HAP-1 (cell line): ENCODE measurements at places on chromosomes 2 and 18.

DNA sequence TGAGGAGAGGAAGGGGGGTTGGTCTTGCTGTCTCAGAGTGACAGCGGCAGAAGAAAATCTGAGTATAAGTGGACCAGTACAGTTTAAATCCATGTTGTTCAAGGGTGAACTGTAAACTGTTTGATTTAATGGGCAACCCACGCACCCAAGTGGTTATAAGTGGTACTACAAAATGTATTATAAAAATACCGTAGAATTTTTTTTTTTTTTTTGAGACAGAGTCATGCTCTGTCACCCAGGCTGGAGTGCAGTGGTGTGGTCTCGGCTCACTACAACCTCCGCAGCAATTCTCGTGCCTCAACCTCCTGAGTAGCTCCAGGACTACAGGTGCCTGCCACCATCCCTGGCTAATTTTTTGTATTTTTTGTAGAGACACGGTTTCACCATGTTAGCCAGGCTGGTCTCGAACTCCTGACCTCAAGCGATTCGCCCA lies 2.1 kb upstream of the CHCHD5 start:
- peak; percentile 57 for DNase-seq

DNA sequence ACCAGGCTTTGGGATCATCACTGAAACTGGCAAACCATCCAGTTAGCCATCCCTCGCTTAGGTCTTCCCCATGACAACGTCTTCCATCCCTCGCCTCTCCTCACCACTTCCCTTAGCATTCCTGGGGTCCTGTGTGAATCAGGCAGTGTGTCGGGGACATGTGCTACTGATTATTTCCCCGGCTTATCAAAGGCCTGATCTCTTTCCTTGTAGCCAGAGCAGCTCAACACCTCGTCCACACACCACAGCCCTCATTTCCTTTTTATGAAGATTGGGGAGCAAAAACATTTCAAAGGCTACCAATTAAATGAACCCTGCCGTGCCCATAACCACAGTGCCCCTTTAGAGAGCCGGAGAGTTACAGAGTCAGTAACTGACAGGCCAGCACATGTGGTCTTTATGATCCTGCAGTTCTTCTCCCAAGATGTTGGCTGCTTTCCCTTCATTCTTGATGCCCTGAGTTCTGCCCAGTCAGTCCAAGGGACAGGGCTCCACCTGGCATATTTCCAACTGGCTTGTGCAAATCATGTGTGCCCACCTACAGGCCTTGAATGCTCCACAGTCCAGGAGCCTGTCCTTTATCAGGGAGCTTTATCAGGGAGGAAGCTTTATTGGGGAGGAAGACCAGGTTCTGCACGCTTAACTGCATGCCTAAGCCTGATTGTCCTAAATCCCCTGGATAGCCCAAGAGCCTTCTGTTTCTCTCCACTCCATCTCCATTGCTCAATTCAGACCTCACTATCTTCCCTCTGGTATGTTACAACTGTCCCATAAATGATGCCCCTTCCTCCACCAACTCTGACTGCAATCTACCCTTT lies 343.1 kb downstream of the CYRIA start:
- DNase-seq: no peak

GRCh38 chr2:76678383-76679024 lies 843.7 kb downstream of the LRRTM4 start:
- no peak for DNase-seq

DNA sequence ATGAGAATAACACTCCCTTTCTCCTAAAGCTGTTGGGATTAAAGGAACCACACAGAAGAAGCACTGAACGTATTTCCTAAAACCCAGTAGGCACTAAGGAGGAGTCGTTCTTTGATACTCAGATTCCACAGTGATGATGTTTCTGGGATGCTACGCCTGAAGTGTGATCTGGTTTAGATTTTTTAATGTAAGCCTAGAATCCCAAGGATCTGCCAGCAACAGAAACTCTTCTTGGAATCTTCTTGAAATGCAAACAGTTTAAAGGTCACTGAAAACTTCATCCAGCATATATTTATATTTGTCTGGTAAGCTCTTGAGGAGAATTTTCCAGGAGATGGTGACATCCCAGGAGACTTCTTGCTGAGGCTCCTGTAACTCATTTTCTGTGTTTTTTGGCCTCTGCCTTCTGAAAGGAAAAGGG lies 247.6 kb upstream of the TRIB2 start:
- DNase-seq: no peak
